Activated CD4-positive, alpha-beta T cell treated with anti-CD3 and anti-CD28 coated beads for 36 hours (primary cell): ENCODE measurements at places on chromosomes 1 and 21. TPM values are rescaled to one million over a fixed set of nuclear protein-coding genes. Genes with fewer than 3 reads are reported as not detected.

- H3K4me1 ChIP-seq = no peaks in the 10 kb centered on the region
- DNase-seq = no peak
- H3K4me3 ChIP-seq = no peak overlapping the region
- no peaks in the 10 kb centered on the region for H3K36me3 ChIP-seq
- H3K27ac ChIP-seq = no peak overlapping the region
Measured at GRCh38 chr1:190685676-190686075, 208.0 kb upstream of the BRINP3 start.

DNA sequence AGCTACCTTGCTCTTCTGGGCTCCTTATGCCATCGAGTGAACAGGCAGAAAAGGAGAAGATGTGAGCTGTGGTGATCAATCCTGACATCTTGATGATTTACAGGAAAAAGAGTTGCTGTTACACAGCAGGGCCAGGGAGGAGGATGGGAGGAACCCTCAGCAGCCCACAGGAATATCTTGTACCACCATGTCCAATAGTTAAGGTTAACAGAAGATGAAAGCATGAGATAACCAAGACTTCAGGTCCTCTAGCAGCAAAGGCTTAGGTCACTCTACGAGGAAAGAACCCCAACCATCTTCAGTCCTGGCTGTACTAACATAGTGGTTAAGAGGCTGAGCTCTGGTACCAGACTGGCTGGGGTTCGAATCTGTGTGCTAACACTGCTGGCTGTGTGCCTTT, 12.1 kb upstream of the SELENBP1 start:
- H3K27me3 ChIP-seq = no peaks in the 10 kb centered on the region
- DNase-seq = no peak
- no peaks in the 10 kb centered on the region for H3K4me1 ChIP-seq
- no peak overlapping the region for H3K27ac ChIP-seq
- H3K4me3 ChIP-seq = no peak overlapping the region

DNA sequence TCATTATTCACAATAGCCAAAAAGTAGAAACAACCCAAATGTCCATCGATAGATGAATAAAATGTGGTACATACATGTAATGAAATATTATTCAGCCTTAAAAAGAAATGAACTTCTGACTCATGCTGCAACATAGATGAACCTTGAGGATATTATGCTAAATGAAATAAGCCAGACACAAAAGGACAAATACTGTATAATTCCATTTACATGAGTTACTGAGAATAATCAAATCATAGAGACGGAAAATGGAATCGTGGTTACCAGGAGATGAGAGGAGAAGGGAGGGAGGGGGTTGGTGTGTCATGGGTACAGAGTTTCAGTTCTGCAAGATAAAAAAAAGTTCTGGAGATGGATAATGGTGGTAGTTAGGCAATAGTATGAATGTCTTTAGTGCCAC, 184.1 kb downstream of the PSMG1 start:
- DNase-seq = no peak
- H3K27ac ChIP-seq = no peak overlapping the region
- H3K4me3 ChIP-seq = no peak overlapping the region
- H3K36me3 ChIP-seq = no peaks in the 10 kb centered on the region
- H3K27me3 ChIP-seq = peaks cover 12% of the 10 kb centered on the region
- peaks cover 27% of the 10 kb centered on the region for H3K4me1 ChIP-seq

- H3K4me1 ChIP-seq = peaks cover 18% of the 10 kb centered on the region
- peak overlapping the region; percentile 14 for H3K4me3 ChIP-seq
- DNase-seq = peak; percentile 67
- no peaks in the 10 kb centered on the region for H3K27me3 ChIP-seq
- H3K36me3 ChIP-seq = peaks cover 4% of the 10 kb centered on the region
Measured at GRCh38 chr1:6348511-6349191, 44.9 kb downstream of the ACOT7 start.

DNA sequence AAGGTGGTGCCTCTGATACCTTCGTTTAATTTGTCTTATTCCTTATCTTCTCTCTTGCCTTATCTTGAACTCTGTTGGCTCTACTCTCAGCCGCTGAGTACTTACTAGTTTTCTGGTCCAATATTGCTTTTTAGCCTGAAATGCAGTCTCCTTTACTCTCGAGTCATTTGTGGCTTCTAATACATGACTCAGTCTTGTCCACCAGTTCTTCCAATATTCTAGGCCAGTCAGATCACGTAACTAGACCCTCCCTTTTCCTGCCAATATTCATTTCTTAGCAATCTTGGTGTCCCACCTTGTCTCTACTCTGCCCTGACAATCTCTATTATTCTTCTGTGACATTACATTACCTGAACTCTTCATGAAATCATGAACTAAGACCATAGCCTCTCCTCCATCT, 555.8 kb downstream of the DPYD start:
- DNase-seq = no peak
- H3K27ac ChIP-seq = no peak overlapping the region
- H3K36me3 ChIP-seq = peaks cover 28% of the 10 kb centered on the region
- no peaks in the 10 kb centered on the region for H3K4me1 ChIP-seq
- H3K27me3 ChIP-seq = no peaks in the 10 kb centered on the region

DNA sequence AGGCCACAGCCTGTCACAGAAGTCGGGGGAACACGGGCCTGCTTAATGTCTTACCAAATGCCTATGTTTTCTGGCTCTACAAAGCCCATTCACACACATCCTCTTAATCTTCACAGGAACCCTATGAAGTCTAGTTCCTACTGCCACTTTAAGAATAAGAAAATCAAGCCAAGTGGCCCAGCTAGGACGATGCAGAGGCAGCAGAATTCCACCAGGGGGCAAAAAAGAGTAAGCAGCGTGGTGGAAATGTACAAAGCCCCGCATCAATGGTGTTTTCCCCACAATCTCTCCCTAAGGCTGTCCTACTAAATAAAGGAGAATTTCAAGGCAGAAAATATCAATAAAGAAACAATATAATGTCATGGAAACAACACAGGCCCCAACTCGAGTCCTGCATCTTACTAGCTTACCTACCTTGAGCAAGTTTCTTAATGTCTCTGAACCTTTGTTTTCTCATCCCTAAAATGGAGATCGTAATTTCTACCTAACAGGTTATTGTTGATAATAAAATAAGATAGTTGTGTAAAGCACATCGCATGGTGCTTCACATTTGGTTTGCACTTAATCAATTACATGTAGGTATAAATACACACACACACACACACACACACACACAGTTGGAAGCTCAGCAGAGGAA, 21.4 kb downstream of the SEC16B start:
- no peaks in the 10 kb centered on the region for H3K36me3 ChIP-seq
- peak; percentile 46 for DNase-seq
- H3K4me1 ChIP-seq = no peaks in the 10 kb centered on the region
- no peaks in the 10 kb centered on the region for H3K27me3 ChIP-seq

- peak overlapping the region; percentile 100 for H3K27ac ChIP-seq
- H3K27me3 ChIP-seq = no peaks in the 10 kb centered on the region
- DNase-seq = peak; percentile 78
- H3K4me1 ChIP-seq = peaks cover 96% of the 10 kb centered on the region
- H3K4me3 ChIP-seq = peak overlapping the region; percentile 65
- peaks cover 29% of the 10 kb centered on the region for H3K36me3 ChIP-seq
Measured at GRCh38 chr1:226691247-226691646, 47.8 kb downstream of the ITPKB start.

DNA sequence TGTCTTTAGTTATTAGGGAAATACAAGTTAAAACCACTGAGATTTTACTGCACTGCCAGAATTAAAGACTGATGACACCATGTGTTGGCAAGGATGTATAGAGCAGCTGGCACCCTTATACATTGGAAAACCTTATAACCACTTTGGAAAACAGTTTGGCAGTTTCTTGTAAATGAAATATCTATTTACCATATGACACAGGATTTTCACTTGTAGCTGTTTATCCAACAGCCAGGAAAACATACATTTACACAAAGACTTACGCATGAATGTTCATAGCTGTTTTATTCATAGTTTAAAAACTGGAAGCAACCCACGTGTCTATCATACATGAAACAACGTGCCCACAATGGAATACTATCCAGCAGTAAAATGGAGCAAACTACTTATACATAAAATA, 45.3 kb downstream of the PRRC2C start:
- H3K4me3 ChIP-seq = no peak overlapping the region
- peaks cover 7% of the 10 kb centered on the region for H3K4me1 ChIP-seq
- DNase-seq = no peak

- H3K27ac ChIP-seq = no peak overlapping the region
- H3K4me1 ChIP-seq = peaks cover 16% of the 10 kb centered on the region
- DNase-seq = no peak
- no peaks in the 10 kb centered on the region for H3K27me3 ChIP-seq
- no peak overlapping the region for H3K4me3 ChIP-seq
Measured at GRCh38 chr21:39221282-39221996, 38.2 kb upstream of the PSMG1 start.

DNA sequence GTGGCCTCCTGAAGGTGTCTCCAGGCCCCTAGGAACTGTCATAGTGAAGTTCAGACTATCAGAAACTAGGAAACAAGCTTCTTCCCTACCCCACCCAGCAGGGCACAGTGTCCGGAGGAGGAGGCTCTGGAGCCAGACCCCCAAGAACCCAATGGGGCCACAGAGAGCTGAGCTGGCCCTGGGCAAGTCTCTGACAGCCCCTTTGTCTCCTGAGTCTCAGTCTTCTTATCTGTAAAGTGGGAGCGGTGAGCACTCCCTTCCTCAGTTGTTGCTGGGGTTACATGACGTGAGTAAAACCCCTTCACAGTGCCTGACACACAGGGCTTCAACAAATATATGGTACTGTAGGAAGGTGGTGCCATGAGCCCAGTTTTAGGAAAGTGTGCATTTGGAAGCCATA, 675.8 kb downstream of the MATN1 start:
- DNase-seq = no peak
- H3K4me1 ChIP-seq = no peaks in the 10 kb centered on the region
- H3K27ac ChIP-seq = no peak overlapping the region
- peaks cover 12% of the 10 kb centered on the region for H3K27me3 ChIP-seq

DNA sequence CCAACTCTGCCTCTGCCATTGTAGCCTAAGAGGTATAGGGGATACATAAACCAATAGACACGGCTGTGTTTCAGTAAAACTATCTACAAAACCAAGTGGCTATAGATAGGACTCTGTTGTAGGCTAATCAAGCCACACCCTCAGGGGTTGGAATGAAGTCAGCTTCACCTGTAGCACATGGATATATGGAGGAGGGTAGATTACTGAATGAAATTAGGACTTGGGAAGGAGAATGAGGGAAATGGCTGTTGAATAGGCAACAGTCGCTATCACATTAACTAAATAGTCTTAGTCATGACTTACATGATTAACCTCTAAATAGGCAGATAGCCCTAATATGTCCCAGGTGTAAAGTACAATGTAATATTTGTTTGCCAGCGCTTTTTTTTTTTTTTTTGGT, 49.7 kb downstream of the DESI2 start:
- H3K4me1 ChIP-seq = no peaks in the 10 kb centered on the region
- no peak overlapping the region for H3K27ac ChIP-seq
- H3K4me3 ChIP-seq = no peak overlapping the region

- no peak overlapping the region for H3K4me3 ChIP-seq
- DNase-seq = no peak
- H3K27me3 ChIP-seq = peaks cover 6% of the 10 kb centered on the region
- no peaks in the 10 kb centered on the region for H3K36me3 ChIP-seq
- H3K4me1 ChIP-seq = no peaks in the 10 kb centered on the region
- H3K27ac ChIP-seq = no peak overlapping the region
Measured at GRCh38 chr1:168709405-168710363, 19.3 kb downstream of the DPT start.

DNA sequence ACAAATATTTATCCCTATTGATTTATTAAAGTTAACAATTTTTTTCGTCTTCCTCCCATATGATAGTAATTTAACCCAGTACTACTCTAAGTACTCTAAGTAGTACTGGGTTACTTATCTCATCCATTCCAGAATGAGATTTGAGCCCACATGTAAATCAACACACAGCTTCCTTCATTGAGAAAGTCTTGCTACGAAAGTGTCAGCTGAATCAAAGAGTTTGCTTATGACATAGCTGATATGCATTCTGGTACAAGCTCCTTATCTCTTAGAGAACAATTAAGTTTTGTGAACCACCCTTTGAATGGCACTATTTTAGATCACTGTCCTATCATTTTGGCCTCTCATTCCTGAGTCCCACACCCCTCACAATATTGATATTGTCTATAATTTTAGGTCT, 2.4 kb upstream of the SLC44A3 start:
- H3K27me3 ChIP-seq = peaks cover 46% of the 10 kb centered on the region
- H3K4me3 ChIP-seq = no peak overlapping the region
- no peak for DNase-seq
- no peaks in the 10 kb centered on the region for H3K36me3 ChIP-seq
- no peaks in the 10 kb centered on the region for H3K4me1 ChIP-seq

DNA sequence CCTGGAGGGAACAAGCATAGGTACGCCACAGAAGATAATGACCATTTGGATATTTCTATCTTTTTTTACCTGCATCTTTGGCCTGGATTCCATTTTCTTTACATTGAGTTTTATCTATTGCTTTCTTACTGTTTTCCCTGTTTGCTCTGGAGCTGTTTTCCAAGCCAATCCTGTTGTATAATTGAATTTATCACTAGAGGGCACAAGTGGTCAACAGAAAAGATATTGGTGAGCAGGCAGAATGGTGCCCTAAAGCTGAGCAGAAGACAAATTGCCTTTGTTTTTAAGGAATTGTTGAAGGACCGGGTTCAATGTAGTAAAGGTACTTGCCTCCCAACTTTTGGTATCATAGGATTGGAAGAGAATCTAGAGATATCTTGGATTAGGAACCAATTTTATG, 152.8 kb downstream of the PPP1R12B start:
- H3K4me1 ChIP-seq = no peaks in the 10 kb centered on the region
- H3K27ac ChIP-seq = no peak overlapping the region
- H3K4me3 ChIP-seq = no peak overlapping the region
- H3K27me3 ChIP-seq = no peaks in the 10 kb centered on the region
- H3K36me3 ChIP-seq = peaks cover 8% of the 10 kb centered on the region

DNA sequence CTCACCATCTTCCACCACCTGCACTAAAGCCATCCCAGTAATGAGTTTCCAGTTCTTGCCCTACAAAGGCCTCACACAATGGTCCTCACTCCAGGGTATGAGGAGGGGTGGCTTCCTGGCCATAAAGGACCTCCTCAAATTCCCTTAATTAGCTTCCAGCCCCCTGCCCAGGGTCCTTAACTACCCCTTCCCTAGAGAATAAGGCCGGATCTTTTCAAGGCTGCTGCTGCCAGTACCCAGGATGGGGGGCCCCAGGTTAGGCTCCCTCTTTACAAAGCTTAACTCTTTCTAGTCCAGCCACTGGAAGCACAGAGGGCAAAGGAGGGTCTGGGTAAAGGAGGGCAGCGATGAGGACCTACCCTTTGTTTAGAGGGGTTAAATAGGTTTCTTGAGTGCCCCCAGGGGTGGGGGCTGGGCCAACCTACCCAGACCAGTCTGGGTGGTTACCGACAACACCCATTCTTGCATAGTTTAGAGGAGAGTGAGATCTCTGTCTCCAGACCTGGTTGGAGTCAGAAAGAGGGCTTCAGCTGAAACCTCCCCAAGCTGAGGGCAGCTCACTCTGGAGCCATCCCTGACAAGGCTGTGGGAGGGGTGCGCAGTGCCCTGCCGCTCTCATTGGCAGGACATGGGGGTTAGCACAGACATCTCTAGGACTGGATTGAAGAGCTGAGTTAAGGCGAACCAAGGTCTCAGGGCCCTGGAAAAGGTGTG, 7.1 kb downstream of the BLACAT1 start:
- H3K36me3 ChIP-seq = no peaks in the 10 kb centered on the region
- H3K4me1 ChIP-seq = peaks cover 5% of the 10 kb centered on the region
- peaks cover 28% of the 10 kb centered on the region for H3K27me3 ChIP-seq
- DNase-seq = no peak

GRCh38 chr1:110501488-110502132, 17.4 kb downstream of the KCNA10 start:
- H3K4me3 ChIP-seq = no peak overlapping the region
- H3K36me3 ChIP-seq = no peaks in the 10 kb centered on the region
- H3K27me3 ChIP-seq = peaks cover 11% of the 10 kb centered on the region
- no peaks in the 10 kb centered on the region for H3K4me1 ChIP-seq

The FOXD3 gene
- not detected for total RNA-seq

The CLCN6 gene
- 9.4 TPM for total RNA-seq

The NPHS2 gene
- total RNA-seq = not detected

The CD1E gene
- not detected for total RNA-seq

The IQCC gene
- 4.4 TPM for total RNA-seq

The FBXO2 gene
- total RNA-seq = 2.1 TPM

The KISS1 gene
- not detected for total RNA-seq
